ENCODE measurements at places on chromosomes 6 and 20. TPM values are rescaled to one million over a fixed set of nuclear protein-coding genes. Genes with fewer than 3 reads are reported as not detected.

NKX2-2 gene
- not detected for total RNA-seq

BHLHE23 gene
- not detected for total RNA-seq

GJA10 gene
- total RNA-seq = not detected

TSBP1 gene
- total RNA-seq = not detected

- H3K27ac ChIP-seq = no peak overlapping the region
- no peaks in the 10 kb centered on the region for H3K36me3 ChIP-seq
- no peak for DNase-seq
These were observed 34.3 kb upstream of the AGPAT4 start for GRCh38 chr6:161308075-161308655.

DNA sequence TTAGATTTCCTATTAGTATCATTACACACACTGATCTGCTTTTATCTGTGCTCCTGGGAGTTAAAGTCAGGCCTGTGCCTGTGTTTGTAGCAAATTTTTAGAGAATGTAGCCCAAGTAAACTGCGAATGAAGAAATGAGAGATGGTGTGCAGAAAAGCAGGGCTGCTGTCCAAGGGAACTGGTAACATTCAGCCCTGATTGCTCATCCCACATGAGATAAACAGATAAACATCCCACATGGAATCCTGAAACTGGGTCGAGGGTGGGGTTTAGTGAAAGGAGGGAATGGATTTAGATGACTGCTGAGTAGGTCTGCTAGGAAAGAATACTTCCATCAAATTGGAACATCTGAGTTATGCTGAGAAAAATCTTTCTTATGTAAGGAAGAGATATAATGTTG, 69.1 kb downstream of the GRIK2 start:
- no peaks in the 10 kb centered on the region for H3K4me1 ChIP-seq
- H3K4me3 ChIP-seq = no peak overlapping the region
- DNase-seq = no peak

- DNase-seq = peak; percentile 86
- H3K27me3 ChIP-seq = no peaks in the 10 kb centered on the region
- H3K27ac ChIP-seq = no peak overlapping the region
- no peak overlapping the region for H3K4me3 ChIP-seq
These were observed 13.0 kb downstream of the FGD2 start for GRCh38 chr6:37018198-37019064.

- H3K27me3 ChIP-seq = no peaks in the 10 kb centered on the region
- H3K27ac ChIP-seq = no peak overlapping the region
- H3K4me1 ChIP-seq = peaks cover 28% of the 10 kb centered on the region
- DNase-seq = peak; percentile 65
- no peak overlapping the region for H3K4me3 ChIP-seq
These were observed 308.9 kb downstream of the ALDH8A1 start for GRCh38 chr6:134640975-134641429.

- H3K4me3 ChIP-seq = no peak overlapping the region
- no peak overlapping the region for H3K27ac ChIP-seq
- no peaks in the 10 kb centered on the region for H3K4me1 ChIP-seq
- no peaks in the 10 kb centered on the region for H3K36me3 ChIP-seq
- no peak for DNase-seq
These were observed 470.2 kb upstream of the BTBD3 start for GRCh38 chr20:11447371-11448100.

DNA sequence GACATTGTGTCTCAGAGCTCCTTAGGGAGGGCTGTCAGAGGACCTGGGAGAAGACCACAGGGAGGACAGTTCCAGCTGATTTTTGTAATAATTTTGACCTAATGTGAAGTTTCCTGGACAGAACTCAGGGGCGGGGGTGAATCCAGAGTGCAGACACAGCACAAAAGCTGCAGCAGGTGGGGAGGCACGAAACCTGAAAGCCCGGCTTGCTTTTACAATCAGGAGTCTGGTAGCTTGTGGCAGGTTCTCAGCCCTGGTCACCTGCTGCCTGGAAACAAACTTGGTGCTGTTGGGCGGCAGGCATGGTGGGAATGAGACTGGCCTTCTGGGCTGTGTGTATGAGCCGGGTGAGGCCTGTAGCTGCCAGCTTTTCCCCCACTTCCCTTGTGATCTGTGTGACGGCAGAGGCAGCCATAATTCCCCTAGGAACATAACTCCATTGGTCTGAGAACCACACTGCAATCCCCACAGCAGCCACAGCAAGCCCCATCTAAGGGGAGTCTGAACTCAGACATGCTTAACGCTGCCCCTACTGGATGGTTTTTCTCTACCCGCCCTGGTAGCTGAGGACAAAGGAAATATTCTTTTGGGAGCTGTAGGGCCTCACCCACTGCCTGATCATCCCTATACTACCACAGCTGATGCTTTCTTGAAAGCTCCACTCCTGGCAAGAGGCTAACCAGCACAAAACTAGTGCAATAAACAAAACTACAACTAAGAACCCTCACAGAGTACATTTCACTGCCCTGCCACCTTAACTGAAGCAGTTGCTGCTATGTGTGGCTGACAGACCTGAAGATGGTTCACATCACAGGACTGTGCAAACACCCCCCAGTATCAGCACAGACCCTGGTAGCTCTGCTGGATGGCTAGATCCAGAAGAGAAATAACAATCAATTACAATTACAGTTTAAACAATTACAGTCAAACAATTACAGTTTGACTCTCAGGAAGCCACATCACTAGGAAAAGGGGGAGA, 1055.1 kb upstream of the GJE1 start:
- no peak overlapping the region for H3K27ac ChIP-seq
- H3K36me3 ChIP-seq = no peaks in the 10 kb centered on the region
- no peak overlapping the region for H3K4me3 ChIP-seq
- peak; percentile 14 for DNase-seq
- peaks cover 6% of the 10 kb centered on the region for H3K27me3 ChIP-seq
- H3K4me1 ChIP-seq = no peaks in the 10 kb centered on the region

DNA sequence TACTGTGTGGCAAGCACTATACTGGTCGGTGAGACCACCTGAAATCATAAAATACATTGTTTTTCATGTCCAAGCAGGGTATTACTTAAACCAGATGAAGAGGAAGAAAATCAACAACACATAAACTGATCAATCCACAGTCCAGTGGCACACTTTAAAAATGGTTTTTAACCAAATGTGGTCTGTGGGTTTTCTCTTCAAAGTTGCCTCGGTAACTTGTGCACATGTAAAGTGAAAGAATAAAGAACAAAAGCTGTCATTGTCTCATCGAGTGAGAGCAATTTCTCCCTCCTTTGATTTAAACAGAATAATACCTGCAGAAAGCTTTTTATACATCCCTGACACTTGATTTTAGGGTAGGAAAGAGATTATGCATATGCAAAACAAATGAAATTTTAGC, 3.7 kb downstream of the FLRT3 start:
- H3K36me3 ChIP-seq = no peaks in the 10 kb centered on the region
- no peak overlapping the region for H3K27ac ChIP-seq
- no peak for DNase-seq
- no peaks in the 10 kb centered on the region for H3K4me1 ChIP-seq

DNA sequence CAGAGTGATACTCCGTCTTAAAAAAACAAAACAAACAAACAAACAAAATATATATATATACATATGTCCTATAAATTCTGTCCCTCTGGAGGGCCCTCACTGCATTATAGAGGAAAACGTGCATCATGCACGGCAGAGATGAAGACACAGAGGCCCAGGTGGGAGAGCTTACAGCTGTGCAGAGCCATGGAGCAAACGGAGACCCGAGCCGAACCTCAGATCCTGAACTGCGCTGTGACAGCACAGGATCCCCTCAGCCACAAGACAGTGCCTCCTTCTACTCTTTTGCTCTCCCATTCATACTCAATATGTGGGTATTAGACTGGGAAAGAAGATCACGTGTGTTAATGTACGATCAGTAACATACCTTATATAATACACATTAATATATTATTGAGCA, 81.6 kb downstream of the ZNF217 start:
- no peak overlapping the region for H3K4me3 ChIP-seq
- no peaks in the 10 kb centered on the region for H3K27me3 ChIP-seq
- no peak for DNase-seq
- H3K36me3 ChIP-seq = no peaks in the 10 kb centered on the region
- H3K4me1 ChIP-seq = no peaks in the 10 kb centered on the region

DNA sequence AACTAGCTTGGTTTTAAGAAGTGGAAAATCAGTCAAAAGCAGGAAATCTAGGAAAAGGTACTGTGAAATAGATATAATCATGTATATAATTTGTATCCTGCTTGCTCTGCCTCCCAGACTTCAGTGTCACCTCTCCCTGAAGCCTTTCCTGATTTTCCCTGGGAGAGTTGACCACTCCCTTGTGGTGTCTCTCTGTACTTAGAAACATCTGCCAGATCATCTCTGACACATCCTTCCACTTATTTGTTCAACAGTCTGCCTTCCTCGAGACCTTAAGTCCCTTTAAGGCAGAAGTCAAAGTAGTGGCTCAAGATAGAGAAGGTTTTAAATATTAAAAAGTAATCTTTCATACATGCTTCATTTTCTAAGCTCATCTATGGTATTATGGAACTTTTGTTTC, 236.5 kb downstream of the CDKAL1 start:
- DNase-seq = no peak
- no peaks in the 10 kb centered on the region for H3K4me1 ChIP-seq
- H3K27me3 ChIP-seq = no peaks in the 10 kb centered on the region
- H3K4me3 ChIP-seq = no peak overlapping the region
- no peak overlapping the region for H3K27ac ChIP-seq

DNA sequence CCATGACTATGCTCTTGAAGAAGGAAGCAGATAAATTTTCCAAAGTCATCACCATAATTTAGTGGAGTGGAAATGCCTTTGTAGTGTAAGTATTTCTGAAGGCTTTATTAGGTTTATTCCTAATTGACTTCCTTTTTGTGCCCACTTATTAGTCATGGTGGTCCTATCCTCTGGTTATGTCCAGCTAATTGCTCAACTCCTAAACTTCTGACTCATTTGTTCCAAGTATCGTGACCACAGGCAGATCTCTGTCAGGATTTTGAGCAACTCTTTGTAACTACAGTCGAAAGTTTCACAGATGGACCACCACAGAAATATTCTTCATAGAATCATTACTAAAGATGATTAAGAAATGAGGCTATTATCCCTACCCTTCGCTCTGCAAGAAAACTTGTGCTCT, 315.6 kb upstream of the PTCHD4 start:
- no peak overlapping the region for H3K27ac ChIP-seq
- H3K36me3 ChIP-seq = no peaks in the 10 kb centered on the region
- DNase-seq = no peak
- no peaks in the 10 kb centered on the region for H3K27me3 ChIP-seq

DNA sequence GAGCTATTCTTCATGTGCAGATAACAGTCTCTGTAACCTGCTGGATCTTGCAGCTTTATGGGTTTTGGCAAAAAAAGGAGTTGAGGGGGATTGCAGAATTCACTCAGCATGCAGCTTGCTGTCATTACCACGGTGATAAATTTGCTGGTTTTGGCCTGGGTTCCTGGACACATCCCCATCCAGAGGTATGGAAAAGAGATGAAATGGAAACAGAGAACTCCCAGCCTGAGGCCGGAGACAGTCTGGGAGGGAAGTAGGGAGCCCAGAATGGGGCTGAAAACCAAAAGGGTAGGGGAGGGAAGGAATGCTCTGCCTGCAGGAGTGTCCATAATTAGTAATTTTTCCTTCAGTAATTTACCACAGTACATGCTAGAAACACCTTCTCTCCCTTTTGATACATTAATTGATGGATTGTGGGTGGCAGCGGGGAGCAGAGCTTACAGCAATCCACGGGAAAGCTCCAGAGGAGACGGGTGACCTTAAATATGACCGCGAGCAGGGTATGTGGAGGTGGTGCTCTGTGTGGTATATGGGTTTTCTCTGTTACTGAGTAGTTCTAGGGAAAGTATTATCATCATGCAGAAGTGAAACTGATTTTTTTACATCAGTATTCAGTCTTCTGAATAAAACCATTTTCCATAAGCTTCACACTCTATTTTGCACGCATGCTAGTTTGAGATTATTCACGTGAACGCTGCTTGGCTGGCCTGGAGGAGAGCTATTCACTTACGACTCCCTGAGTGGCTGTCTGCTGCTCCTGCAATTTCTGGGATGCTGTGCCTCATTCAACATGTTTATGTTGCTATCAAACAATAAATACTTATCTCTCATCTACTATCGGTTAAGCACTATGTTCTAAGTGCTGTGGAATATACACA, 66.3 kb upstream of the KCNK16 start:
- no peaks in the 10 kb centered on the region for H3K36me3 ChIP-seq
- H3K4me1 ChIP-seq = no peaks in the 10 kb centered on the region
- H3K27me3 ChIP-seq = peaks cover 9% of the 10 kb centered on the region
- no peak for DNase-seq
- no peak overlapping the region for H3K4me3 ChIP-seq
